ENCODE measurements at places on chromosomes 3 and 15. TPM values are rescaled to one million over a fixed set of nuclear protein-coding genes. Genes with fewer than 3 reads are reported as not detected.

DNA sequence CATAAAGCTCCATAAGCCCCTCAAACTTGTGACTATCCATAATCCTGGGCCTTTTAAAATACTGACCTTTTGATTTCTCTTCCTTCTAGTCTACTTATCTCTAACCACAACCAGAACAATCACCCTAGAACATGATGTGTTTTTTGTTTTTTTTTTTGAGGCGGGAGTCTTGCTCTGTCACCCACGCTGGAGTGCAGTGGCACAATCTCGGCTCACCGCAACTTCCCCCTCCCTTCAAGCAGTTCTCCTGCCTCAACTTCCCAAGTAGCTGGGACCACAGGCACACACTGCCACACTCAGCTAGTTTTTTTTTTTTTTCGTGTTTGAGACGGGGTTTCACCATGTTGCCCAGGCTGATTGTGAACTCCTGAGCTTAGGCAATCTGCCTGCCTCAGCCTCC, 25.1 kb downstream of the VPS39 start:
- H3K27me3 ChIP-seq, result no peaks in the 10 kb centered on the region
- peaks cover 40% of the 10 kb centered on the region for H3K36me3 ChIP-seq
- no peak overlapping the region for H3K27ac ChIP-seq
- no peak overlapping the region for H3K4me3 ChIP-seq
- DNase-seq, result no peak
- peaks cover 2% of the 10 kb centered on the region for H3K4me1 ChIP-seq

DNA sequence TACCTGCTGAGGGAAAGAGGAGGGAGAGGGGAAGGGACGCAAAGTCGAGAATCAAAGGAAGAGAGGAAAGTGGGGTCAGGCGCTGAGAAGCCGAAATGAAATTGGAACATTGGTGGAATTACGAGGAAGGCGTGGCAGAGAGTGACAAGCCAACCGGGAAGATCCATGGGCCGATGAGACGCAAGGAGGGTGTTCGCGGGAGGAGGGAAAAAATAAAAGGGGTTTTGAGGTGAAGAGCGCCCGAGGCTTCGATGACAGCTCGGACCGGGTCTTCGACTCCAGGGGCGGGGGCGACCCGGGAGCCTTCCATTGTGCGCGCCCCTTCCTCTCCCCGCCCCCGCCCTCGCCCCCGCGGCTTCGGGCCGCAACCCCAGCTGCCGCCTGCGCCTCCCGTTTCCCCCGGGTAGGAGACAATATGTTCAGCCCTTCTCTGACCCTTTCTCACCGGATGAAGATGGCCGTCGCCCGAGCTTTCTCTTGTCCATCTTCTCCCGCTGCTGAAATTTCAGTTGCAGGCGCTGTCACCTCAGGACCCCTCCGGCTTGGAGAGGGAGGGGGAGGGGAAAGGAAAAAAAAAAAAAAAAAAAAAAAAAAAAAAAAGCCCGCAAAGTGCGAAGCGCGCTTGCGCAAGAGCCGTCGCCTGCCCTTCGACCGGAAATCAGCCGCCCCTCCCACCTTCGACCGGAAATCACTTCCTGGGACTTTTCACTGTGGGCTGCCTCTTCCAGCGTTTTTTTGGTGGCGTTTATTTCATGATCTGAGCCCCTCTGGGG, at the start of gene SENP7:
Gene SENP7, minus strand, starts transcription at position 567 of the 773 bp plus-strand sequence. Its CDS starts 82 bp downstream, at position 485.
- H3K27ac ChIP-seq, result peak within 1 kb of the TSS; percentile 98
- peak; percentile 75 for DNase-seq
- no peaks in the 10 kb centered on the region for H3K36me3 ChIP-seq
- no peaks in the 10 kb centered on the region for H3K27me3 ChIP-seq
- peak within 1 kb of the TSS; percentile 80 for H3K4me3 ChIP-seq

DNA sequence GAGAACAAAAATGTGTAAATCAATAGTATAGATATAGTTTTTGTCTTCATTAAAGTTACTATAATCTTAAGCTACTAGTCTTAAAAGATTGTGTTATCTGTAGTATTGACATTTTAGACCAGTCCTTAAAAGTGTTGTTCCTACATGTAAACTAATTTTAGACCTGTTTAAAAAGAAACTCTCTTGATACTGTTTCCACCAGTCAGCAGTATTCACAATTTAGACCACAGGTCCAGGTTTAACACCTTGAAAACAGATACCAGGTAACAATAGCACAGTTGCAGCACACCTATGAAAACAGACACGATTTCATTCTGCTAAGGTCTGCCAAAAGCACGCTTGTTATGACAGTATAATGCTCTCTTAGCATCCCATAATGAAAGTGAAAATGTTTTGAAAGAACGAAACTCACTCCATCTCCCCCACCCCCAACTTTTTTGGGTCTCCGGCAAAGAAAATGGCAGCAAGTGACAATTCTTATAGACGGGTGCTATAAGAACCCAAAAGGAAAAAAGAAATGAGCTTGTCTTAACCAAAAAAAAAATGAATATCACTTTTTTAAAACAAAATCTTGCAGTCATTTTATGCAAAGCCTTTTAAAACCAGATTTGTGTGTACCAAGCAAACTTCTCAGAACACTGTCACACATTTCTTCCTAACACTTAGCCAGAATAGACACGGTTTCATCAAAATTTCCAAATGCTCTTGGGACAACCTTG, 1.6 kb downstream of the EIF4E3 start:
- H3K27ac ChIP-seq, result no peak overlapping the region
- H3K4me1 ChIP-seq, result peaks cover 2% of the 10 kb centered on the region
- no peaks in the 10 kb centered on the region for H3K36me3 ChIP-seq
- H3K27me3 ChIP-seq, result peaks cover 58% of the 10 kb centered on the region
- no peak for DNase-seq

MB21D2 gene
- total RNA-seq, result 46.4 TPM

GNL3 gene
- 66.0 TPM for total RNA-seq

DAZL gene
- total RNA-seq, result not detected

- H3K4me1 ChIP-seq, result peaks cover 4% of the 10 kb centered on the region
- peak; percentile 79 for DNase-seq
- H3K27ac ChIP-seq, result peak within 1 kb of the TSS; percentile 91
- peak within 1 kb of the TSS; percentile 97 for H3K4me3 ChIP-seq
- H3K36me3 ChIP-seq, result peaks cover 6% of the 10 kb centered on the region
- no peaks in the 10 kb centered on the region for H3K27me3 ChIP-seq
Observed at GRCh38 chr3:64023187-64023860, at the start of gene PSMD6. TSS of gene PSMD6 (minus strand) at chr3:64023494. CDS start at chr3:64023419, 75 bp downstream.

DNA sequence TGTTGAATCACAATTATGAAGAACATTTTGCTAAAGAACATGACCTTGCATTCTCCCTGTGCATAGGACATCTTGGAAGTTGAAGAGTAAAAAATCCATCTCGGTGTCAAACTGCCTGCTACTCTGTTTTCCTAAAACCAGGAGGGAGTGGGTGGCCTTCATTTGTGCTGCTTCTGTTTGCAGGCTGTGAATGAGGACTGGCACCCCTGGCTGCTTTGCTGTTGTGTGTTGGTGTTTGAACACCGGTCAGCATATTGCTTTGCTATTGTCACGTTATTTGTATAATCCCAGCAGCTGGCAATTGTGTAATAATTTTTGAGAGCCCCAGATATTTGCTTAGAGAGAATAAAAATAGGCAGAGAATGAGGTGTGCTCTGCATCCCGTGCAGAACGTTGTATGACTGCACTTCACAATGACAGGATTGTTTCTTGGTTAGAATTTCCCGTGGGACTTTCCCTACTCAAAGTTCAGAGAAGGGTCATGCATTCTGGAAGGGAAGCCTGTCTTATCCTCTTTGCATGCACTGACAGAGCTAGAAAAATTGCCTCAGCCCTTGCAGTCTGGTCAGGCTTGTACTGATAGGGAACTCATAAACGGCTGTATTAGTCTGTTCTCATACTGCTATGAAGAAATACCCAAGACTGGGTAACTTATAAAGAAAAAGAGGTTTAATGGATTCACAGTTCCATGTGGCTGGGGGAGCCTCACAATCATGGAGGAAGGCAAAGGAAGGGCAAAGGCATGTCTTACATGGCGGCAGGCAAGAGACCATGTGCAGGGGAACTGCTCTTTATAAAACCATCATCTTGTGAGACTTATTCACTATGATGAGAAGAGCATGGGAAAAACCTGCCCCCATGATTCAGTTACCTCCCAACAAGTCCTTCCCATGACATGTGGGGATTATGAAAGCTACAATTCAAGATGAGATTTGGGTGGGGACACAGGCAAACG, 16.3 kb downstream of the SV2B start:
- no peaks in the 10 kb centered on the region for H3K36me3 ChIP-seq
- no peaks in the 10 kb centered on the region for H3K4me1 ChIP-seq
- H3K27me3 ChIP-seq, result peaks cover 3% of the 10 kb centered on the region
- no peak overlapping the region for H3K27ac ChIP-seq
- no peak overlapping the region for H3K4me3 ChIP-seq

TMEM212 gene
- not detected for total RNA-seq

GRCh38 chr3:12990306-12990705, 82.9 kb downstream of the IQSEC1 start:
- H3K4me3 ChIP-seq, result no peak overlapping the region
- H3K36me3 ChIP-seq, result no peaks in the 10 kb centered on the region
- H3K27me3 ChIP-seq, result no peaks in the 10 kb centered on the region
- peak overlapping the region; percentile 53 for H3K27ac ChIP-seq

SLCO2A1 gene
- total RNA-seq, result under 0.01 TPM

- no peaks in the 10 kb centered on the region for H3K27me3 ChIP-seq
- peak; percentile 94 for DNase-seq
- H3K4me1 ChIP-seq, result peaks cover 9% of the 10 kb centered on the region
- H3K27ac ChIP-seq, result peak overlapping the region; percentile 76
Observed at GRCh38 chr3:23668430-23668904, 137.3 kb upstream of the UBE2E1 start.

WDR93 gene
- not detected for total RNA-seq

DNA sequence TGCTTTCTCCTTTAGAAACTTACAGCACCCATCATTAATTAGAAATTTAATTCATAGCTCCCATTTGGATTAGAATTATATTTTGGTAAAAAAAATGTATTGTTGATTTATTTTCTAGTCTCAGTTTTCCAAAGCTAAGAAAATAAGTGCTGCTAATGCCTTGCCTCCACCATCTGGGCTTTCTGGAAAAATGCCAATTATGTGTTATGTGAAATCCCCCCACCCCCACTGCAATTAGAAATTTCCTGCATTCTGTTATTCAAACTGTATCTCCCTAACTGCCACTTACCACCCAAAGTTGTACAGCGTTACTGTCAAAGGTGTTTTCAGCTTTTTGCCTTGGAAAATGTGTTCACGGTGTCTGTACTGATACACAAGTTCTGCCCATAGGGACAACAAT, 617.2 kb upstream of the UBE2E2 start:
- H3K4me3 ChIP-seq, result no peak overlapping the region
- no peaks in the 10 kb centered on the region for H3K27me3 ChIP-seq
- H3K27ac ChIP-seq, result no peak overlapping the region
- DNase-seq, result no peak
- no peaks in the 10 kb centered on the region for H3K36me3 ChIP-seq

PRSS50 gene
- not detected for total RNA-seq

C3orf85 gene
- not detected for total RNA-seq

DNA sequence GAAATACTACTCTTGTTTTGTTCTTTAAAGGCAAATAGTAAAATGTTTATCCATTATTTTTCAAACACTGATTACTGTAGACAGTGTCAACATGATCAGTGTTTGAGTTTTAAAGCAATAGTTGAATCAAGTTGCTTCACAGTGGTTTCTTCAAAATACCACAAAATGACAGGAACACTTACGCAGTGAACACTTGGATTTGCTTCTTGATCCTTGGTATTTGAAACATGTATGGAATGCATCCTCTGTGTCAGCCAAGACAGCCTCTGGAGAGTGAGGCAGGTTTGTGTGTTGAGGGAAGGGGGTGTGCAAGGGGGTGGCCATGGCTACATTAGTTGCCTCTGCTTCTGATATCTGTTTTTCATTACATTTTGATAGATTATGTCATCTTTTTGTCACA, 413.0 kb downstream of the RBMS3 start:
- H3K27ac ChIP-seq, result peak overlapping the region; percentile 63
- H3K4me3 ChIP-seq, result no peak overlapping the region
- H3K4me1 ChIP-seq, result peaks cover 12% of the 10 kb centered on the region
- peak; percentile 87 for DNase-seq
- H3K27me3 ChIP-seq, result no peaks in the 10 kb centered on the region

TPM1 gene
- total RNA-seq, result 997 TPM

Data from IMR-90 (cell line).